Peyer's patch (tissue), 4 donors: ENCODE measurements at places on chromosomes 4 and X. TPM values are rescaled to one million over a fixed set of nuclear protein-coding genes. Genes with fewer than 3 reads are reported as not detected.

- H3K36me3 ChIP-seq, result no peaks in the 10 kb centered on the region
- no peak for DNase-seq
- no peak overlapping the region for H3K4me3 ChIP-seq
- H3K27me3 ChIP-seq, result no peaks in the 10 kb centered on the region
- H3K27ac ChIP-seq, result no peak overlapping the region
Measured at GRCh38 chr4:2263926-2264321, 2.0 kb upstream of the MXD4 start.

P2RY4 gene
- 19.4 TPM for total RNA-seq

SRPX gene
- 24.4 TPM for total RNA-seq

MED12 gene
- total RNA-seq, result 72.6 TPM

DNA sequence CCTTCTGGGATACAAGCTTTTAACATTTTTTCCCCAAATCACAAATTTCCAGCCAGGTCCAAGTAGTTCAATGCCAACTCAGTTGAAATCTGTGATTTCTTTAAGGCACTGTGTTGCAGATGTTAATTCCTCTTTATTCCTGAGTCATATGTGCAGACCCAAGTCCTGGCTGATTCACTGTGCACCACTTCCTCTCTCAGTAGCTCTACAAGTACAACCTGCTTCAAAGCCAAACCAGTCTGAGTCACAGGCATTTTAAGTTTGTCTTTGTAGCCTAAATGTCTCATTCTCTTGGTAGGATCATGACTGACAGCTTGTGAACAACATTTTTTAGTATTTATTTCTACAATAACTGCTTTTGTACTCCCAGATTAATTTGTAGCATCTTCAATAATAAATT, 165.6 kb upstream of the S100G start:
- no peak overlapping the region for H3K4me3 ChIP-seq
- no peaks in the 10 kb centered on the region for H3K4me1 ChIP-seq
- DNase-seq, result no peak
- no peaks in the 10 kb centered on the region for H3K36me3 ChIP-seq
- no peak overlapping the region for H3K27ac ChIP-seq

DNA sequence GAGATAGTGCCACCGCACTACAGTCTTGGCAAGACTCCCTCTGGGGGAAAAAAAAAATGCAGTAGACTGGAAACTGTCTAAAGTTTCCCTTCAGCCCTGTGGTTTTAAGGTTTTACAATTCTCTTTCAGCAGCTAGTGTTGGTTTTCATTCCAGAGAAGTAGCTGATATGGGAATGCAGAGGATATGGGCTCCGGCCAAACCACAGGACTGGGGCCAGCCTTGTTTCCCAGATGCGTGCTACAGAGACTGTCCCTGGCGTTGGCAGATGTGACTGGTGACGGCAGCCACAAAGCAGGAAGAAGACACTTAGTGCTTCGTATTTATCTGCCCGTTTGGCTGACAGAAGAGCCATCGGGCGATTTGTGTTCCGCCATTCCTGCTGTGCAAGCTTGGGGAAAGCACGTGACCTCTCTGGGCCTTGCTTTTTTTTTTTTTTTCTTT, 43.2 kb downstream of the ZBTB49 start:
- no peaks in the 10 kb centered on the region for H3K4me1 ChIP-seq
- no peaks in the 10 kb centered on the region for H3K36me3 ChIP-seq
- no peak for DNase-seq
- H3K4me3 ChIP-seq, result no peak overlapping the region
- H3K27ac ChIP-seq, result no peak overlapping the region
- H3K27me3 ChIP-seq, result no peaks in the 10 kb centered on the region

DNA sequence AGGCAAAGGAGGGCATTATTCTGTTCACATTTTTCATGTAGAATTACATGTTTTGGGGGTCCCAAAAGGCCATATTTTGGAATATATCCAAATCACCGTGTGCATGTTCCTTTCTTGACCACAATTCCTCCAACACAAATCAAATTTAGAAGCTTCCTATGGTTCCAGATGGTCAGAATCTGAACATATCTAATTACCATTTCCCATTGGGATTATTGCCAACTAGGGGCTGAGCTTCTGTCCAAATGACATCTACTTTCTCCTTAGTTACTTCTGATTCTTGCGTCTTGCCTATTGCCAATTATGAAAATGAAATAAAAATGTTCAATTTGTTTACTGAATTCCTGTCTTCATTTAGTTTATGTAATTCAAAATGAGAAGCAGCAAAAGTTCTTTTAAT, 163.7 kb downstream of the CPE start:
- no peaks in the 10 kb centered on the region for H3K4me1 ChIP-seq
- DNase-seq, result no peak
- H3K4me3 ChIP-seq, result no peak overlapping the region
- no peaks in the 10 kb centered on the region for H3K36me3 ChIP-seq

- peak overlapping the region; percentile 36 for H3K27ac ChIP-seq
- H3K4me1 ChIP-seq, result peaks cover 51% of the 10 kb centered on the region
- DNase-seq, result no peak
- peaks cover 11% of the 10 kb centered on the region for H3K36me3 ChIP-seq
- no peak overlapping the region for H3K4me3 ChIP-seq
Measured at GRCh38 chr4:94457692-94458106, 6.0 kb downstream of the PDLIM5 start.

DNA sequence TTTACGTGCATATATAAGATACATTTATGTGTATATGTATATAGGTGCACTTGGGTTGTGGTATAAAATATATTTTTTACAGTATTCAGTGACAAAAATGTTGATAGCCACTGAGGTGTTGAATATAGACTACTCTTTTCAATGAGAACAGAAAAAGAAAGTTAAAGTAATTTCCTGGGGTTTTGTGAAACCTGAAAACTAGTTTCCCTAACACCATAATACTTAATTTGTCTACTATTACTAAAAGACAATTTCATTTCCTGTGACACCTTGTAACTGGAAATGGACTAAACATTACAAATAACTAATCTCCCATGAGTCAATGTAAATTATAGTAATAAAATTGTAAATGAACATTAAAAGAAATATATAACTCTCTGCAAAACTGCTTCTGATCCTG, 32.0 kb upstream of the MAP9 start:
- DNase-seq, result no peak
- no peaks in the 10 kb centered on the region for H3K27me3 ChIP-seq
- H3K27ac ChIP-seq, result no peak overlapping the region

GRCh38 chrX:120999413-120999812, 13.9 kb upstream of the CT47A1 start:
- H3K4me1 ChIP-seq, result no peaks in the 10 kb centered on the region

GRCh38 chr4:164770010-164770724, 16.2 kb downstream of the SMIM31 start:
- H3K4me1 ChIP-seq, result no peaks in the 10 kb centered on the region
- no peak for DNase-seq
- H3K36me3 ChIP-seq, result no peaks in the 10 kb centered on the region
- no peak overlapping the region for H3K4me3 ChIP-seq
- no peaks in the 10 kb centered on the region for H3K27me3 ChIP-seq

RTL3 gene
- not detected for total RNA-seq

DNA sequence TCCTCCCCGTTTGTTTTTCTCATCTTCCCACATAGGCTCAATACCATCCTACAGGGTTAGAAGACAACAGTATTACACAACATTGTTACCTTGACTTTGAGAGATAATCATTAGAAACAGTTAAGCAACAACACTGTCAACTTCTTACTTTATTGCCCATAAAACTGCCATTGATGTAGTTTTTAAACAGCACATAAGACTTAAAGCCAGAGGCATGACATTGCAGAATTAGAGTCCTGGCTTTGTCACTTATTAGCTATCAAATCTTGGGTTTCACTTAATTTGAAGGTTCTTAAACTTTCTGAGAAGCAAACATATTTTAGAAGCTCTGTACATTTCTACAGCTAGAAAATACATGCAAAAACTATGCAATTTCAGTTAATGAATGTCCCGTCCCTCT, 41.8 kb downstream of the EIF4E start:
- DNase-seq, result no peak
- H3K36me3 ChIP-seq, result no peaks in the 10 kb centered on the region
- H3K27ac ChIP-seq, result no peak overlapping the region
- no peak overlapping the region for H3K4me3 ChIP-seq
- no peaks in the 10 kb centered on the region for H3K27me3 ChIP-seq

TRIML2 gene
- not detected for total RNA-seq

DNA sequence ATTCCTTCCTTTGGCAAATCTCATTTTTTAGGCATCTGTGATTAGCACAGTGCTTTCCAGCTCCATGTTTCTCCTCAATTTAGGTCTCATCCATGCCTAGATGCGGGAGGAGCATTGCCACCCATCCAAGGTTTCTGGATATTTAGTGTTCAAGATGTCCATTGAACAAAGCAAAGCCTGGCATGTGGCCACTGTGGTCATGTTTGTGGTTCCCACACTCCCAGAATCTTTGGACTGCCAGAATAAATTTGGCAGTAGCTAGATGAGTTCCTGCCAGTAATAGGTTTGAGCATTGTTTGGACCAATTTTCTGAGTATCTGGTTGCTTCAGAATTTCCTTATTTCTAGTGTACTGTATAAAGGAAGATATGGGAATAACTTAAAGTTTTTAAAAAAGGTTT, 1124.1 kb downstream of the ADGRL3 start:
- no peak overlapping the region for H3K4me3 ChIP-seq
- H3K36me3 ChIP-seq, result no peaks in the 10 kb centered on the region
- H3K27ac ChIP-seq, result no peak overlapping the region
- H3K27me3 ChIP-seq, result no peaks in the 10 kb centered on the region

EVC2 gene
- total RNA-seq, result 3.5 TPM

FAM236C gene
- not detected for total RNA-seq

DNA sequence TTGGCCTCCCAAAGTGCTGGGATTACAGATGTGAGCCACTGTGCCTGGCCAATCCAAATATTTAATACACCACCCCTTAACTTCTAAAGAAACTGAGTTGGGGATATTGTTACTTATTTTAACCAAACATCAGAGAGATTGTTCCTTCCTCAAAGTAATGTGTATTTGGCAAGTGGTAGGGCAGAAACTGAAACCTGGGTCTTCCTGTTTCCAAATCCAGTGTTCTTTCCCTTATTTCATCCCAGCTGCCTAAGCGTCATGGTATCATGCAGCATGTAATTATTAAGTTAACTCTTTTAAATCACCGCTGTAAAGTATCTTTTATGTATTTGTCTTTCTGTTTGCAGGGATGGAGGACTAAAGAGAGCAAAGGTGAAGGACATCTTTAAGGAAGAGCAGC, 68.4 kb downstream of the GPAT3 start:
- no peaks in the 10 kb centered on the region for H3K36me3 ChIP-seq
- DNase-seq, result no peak
- H3K27me3 ChIP-seq, result no peaks in the 10 kb centered on the region
- peaks cover 34% of the 10 kb centered on the region for H3K4me1 ChIP-seq
- no peak overlapping the region for H3K27ac ChIP-seq
- H3K4me3 ChIP-seq, result no peak overlapping the region

CENPE gene
- total RNA-seq, result 10.7 TPM

GRCh38 chr4:498328-498904, 540 bp downstream of the ZNF721 start:
- no peak for DNase-seq
- no peaks in the 10 kb centered on the region for H3K27me3 ChIP-seq
- H3K4me3 ChIP-seq, result peak overlapping the region; percentile 95
- H3K27ac ChIP-seq, result peak overlapping the region; percentile 85

GRCh38 chrX:65017451-65017850, 41.2 kb upstream of the ZC4H2 start:
- H3K4me3 ChIP-seq, result no peak overlapping the region
- no peaks in the 10 kb centered on the region for H3K36me3 ChIP-seq

ITGB1BP2 gene
- 3.4 TPM for total RNA-seq

TLR1 gene
- total RNA-seq, result 33.8 TPM

ASB5 gene
- total RNA-seq, result not detected

PDZD4 gene
- 1.5 TPM for total RNA-seq

- no peaks in the 10 kb centered on the region for H3K4me1 ChIP-seq
- DNase-seq, result no peak
- no peak overlapping the region for H3K4me3 ChIP-seq
- no peaks in the 10 kb centered on the region for H3K27me3 ChIP-seq
- H3K27ac ChIP-seq, result no peak overlapping the region
Measured at GRCh38 chr4:116073051-116073450, 959.6 kb upstream of the NDST4 start.

ADGRL3 gene
- total RNA-seq, result 3.7 TPM

NSG1 gene
- 2.0 TPM for total RNA-seq

DNA sequence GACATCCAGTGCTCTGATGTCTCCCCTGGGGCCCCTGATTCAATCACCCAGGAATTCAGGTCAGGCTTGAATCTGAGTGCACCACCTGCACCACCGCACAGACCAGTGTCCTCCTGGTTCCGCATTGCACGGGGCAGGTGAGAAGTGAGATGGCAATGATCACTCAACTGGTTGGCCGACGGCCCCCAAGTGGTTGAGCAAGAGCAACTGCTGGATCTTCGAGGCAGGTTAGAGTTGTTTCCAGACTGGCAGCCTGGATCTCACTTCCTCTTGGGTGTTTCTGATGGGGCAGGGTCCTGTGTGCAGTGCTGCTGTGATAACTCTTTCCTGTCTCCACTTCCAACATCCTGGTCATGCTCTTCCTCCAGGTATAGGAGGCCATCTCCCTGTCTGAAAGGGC, 50.4 kb downstream of the C4orf50 start:
- no peaks in the 10 kb centered on the region for H3K27me3 ChIP-seq
- H3K4me1 ChIP-seq, result no peaks in the 10 kb centered on the region
- H3K27ac ChIP-seq, result no peak overlapping the region
- no peak overlapping the region for H3K4me3 ChIP-seq
- H3K36me3 ChIP-seq, result no peaks in the 10 kb centered on the region

DNA sequence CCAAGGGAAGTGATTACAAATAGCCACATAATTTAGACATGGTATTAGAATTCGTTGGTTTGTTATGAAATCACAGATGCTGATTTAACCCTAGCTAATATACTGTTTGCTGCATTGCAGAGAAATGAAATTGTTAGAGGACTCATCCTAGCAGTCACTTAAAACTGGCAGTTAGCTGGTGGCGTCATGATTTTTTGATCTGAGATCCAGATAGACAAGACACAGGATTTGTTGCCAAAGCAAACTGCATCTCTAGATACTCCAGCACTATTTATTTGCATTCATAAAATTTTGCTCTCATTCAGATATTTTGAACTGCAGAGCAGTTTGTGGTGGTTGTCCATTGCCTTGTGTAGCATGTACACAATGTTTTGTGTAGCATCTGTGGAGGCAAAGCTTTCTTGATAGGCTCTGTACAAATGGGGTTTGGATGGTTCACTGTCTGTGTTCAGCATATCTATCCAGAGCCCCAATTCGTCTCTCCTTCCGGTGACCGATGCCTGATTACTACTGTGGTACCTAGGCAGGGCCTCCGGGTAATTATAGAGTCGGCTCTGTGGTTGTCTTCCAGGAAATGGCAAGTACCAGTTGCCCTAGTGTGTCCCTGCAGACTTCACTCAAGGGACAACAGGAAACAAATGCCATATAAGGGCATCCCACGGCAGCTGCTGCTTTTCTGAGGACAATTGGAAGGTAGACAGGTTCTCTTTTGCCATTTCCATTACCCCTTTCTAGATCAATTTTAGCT, 30.1 kb upstream of the SPARCL1 start:
- DNase-seq, result peak; percentile 56
- no peaks in the 10 kb centered on the region for H3K36me3 ChIP-seq
- H3K27ac ChIP-seq, result no peak overlapping the region
- H3K4me3 ChIP-seq, result no peak overlapping the region
- H3K27me3 ChIP-seq, result no peaks in the 10 kb centered on the region

CCKAR gene
- total RNA-seq, result not detected

- no peak overlapping the region for H3K27ac ChIP-seq
- H3K4me3 ChIP-seq, result no peak overlapping the region
- peak; percentile 85 for DNase-seq
- H3K27me3 ChIP-seq, result no peaks in the 10 kb centered on the region
- H3K4me1 ChIP-seq, result no peaks in the 10 kb centered on the region
Measured at GRCh38 chr4:77052352-77052751, 23.4 kb downstream of the CCNI start.
